ENCODE measurements at places on chromosomes 11 and 22. TPM values are rescaled to one million over a fixed set of nuclear protein-coding genes. Genes with fewer than 3 reads are reported as not detected.

Gene RIC3
- 36.6 TPM for total RNA-seq

Gene PDE2A
- 1.1 TPM for total RNA-seq

Gene OR8A1
- not detected for total RNA-seq

Gene HEPACAM
- not detected for total RNA-seq

Gene ALDH3B1
- 0.42 TPM for total RNA-seq

Gene CASP5
- total RNA-seq = not detected

Gene OR5A1
- not detected for total RNA-seq

Gene HBB
- total RNA-seq = 11.7 TPM

Gene PRR5L
- total RNA-seq = 31.3 TPM

Gene IL18
- 0.33 TPM for total RNA-seq

Gene KCNQ1OT1
- total RNA-seq = 0.30 TPM

Gene SHANK2
- not detected for total RNA-seq

Gene IGSF9B
- total RNA-seq = 89.2 TPM

Gene GAL3ST1
- total RNA-seq = 1.1 TPM

Gene RASD2
- total RNA-seq = not detected

Gene KRTAP5-8
- total RNA-seq = not detected

Gene ALG8
- total RNA-seq = 31.8 TPM

Gene GLYATL2
- total RNA-seq = not detected

GRCh38 chr11:45655012-45655283, 10.5 kb downstream of the CHST1 start:
- DNase-seq = no peak

GRCh38 chr11:495537-495931, 11.5 kb downstream of the RNH1 start:
- no peak for DNase-seq

- no peak for DNase-seq
Observed at GRCh38 chr11:40306938-40307548, 1152.4 kb downstream of the LRRC4C start.

DNA sequence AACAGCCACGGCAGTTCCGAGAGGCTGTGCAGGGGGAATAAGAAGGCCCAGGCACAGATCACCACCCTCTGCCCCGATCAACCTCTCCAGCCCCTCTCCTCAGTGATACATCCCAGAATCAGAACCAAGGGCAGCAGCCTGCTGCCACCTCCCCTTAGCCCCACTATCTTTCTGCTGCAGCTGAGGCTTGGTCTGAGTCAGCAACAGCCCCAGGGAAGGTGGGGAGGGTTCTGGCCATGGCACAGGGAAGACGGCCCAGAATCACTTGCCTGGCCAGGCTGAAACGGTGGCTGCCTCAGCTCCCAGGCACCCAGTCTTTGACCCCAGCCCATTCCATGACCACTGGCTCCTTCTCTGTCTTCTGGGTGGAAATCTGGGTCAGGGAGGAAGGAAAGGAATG, 2.3 kb downstream of the CHID1 start:
- no peak for DNase-seq

- no peak for DNase-seq
Observed at GRCh38 chr11:59243633-59244032, 30.9 kb upstream of the MPEG1 start.

- no peak for DNase-seq
Observed at GRCh38 chr11:200224-201003, 6.8 kb downstream of the BET1L start.

DNA sequence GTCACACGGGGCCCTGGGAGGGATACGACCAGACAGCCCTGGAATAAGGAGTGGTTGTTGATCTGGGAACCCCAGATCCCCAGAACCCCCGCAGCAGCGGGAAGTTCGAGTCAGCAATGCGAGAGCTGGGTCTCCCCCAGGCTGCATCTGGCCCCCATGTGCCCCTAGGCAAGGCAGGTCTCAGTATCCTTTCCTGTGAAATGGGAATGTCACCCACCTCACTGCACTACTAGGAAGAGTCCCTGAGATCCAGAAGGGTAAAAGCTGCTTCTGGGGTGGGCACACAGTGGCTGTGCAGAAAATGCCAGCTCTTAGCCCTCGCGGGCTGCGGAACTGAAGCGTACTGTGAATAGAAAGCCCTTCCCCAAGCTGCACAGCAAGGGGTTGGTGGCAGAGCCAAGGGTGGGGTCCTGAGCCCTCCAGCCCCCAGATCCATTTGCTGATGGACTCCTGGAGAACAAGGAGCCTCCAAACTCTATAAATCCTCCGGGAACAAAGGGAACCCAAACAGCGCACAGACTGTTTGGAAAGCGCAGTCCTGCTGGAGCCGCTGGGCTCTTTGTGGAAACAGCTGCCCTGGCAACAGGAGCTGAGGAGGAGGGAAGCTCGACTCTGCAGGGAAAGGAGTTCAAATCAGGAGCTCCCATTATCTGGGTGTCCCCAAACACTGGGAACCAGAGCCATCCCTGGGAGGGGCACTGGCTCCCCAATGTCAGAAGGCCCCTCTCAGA, 68.2 kb upstream of the SHISAL1 start:
- no peak for DNase-seq

GRCh38 chr22:23119494-23120414, 22.0 kb downstream of the RSPH14 start:
- DNase-seq = peak; percentile 31

DNA sequence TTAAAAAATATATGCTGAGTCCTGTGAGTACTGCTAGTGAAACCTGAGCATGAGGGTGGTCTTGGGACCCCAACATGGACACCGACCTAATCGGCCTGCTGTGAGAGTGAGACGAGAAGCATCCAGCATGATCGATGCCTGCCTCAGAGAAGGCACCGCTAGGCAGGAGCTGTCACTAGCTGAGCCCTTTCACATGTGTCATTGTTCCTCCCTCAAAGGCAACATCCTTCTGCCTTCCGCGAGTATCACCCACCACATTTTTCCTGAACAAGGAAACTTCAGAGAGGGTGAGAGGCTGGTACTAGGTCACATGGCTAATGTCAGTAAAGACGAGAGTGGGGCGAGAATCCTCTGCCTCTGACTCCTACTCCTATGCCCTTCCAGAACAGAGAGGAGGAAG, 35.6 kb downstream of the AP1B1 start:
- DNase-seq = no peak

GRCh38 chr11:18776324-18776723, 15.3 kb downstream of the PTPN5 start:
- no peak for DNase-seq

DNA sequence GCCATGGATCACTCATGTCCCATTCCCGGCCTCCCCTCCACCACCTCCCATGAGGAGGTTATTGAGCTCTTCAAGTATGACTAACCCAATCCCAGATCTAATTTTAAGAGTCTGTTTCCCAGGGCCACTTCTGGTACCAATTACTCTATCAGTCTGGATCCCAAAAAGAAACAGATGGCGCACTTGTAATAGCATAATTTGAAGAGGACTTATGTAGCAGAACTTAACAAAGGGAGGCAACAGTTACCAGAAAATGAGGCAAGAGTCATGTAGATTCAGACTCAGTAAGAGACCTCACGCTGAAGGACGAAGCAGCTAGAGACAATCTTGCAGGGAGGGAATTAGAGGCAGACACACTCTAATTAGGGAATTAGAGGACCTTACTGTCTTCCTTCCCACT, 46.9 kb downstream of the DDX6 start:
- no peak for DNase-seq

GRCh38 chr11:72123117-72123653, 10.7 kb upstream of the ANAPC15 start:
- DNase-seq = no peak

GRCh38 chr11:91219535-91219934, 996.7 kb upstream of the CHORDC1 start:
- DNase-seq = no peak

DNA sequence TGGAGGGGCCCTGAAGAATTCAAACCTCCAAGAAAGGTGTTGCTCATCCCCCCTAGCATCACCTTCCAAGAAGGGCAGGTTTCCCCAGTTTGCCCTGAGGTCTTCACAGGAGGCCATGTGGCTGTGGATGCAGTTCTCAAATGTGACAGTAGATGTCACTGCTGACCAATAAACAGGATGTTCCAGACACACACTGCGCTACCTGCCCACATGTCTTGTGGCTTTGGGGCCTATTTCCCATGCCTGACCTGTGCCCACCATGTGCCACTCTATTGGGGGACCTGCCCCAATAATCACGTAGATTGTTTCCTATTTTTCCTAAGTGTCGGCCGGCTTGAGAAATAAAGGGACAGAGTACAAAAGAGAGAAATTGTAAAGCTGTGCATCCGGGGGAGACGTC, 4.5 kb downstream of the GSTT2 start:
- no peak for DNase-seq

DNA sequence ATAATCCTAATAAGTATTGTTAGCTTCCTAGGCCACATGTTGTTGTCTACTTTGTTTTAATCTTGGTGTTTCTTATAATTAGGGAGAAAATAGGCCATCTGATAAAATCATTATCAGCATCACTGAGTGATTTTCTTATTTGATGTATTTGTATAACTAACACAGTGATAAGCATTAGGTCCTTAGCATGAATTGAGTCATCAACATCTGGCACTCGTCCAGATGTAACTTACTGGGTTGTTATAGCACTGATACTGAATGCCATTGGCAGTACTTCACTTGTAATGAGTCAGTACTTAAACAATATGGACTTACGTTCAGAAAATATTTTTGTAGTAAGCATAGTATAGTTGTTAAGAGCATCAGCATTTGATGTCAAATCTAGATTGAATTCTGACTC, 16.2 kb downstream of the API5 start:
- no peak for DNase-seq

DNA sequence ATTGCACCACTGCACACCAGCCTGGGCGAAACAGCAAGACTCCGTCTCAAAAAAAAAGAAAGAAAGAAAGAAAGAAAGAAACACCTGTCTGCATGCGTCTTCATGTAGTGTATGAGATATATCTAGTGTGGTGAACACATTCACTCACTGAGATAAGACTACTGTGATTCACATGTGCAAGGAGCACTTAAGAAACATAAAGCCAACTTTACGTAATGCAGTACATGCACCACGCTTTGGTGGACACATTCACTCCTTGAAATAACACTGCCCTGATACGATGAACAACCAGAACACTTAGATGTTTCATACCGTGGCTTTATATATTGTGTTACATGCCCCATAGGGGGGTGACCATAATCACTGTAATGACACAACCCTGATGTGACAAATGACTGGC, 96.0 kb downstream of the MICAL3 start:
- no peak for DNase-seq

DNA sequence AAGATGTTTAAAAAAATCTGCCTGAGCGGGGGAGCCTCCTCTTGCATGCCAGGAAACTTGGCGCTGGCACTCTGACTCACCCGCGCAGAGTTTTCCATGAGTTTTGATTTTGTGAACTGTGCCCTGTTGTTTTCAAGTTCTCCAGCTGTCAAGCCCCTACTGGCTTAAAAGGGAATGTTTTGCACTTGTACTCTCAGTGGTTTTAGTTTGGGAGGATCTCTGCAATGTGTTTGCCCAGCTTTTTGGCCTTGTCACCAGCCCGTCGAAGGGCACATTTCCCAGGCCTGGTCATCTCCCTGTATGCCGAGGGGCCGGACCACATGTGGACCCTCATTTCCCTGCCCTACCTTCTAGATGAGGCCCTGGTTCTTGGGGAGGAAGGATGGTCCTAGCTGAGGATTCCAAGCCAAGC, 12.2 kb downstream of the MRGPRF start:
- DNase-seq = no peak

DNA sequence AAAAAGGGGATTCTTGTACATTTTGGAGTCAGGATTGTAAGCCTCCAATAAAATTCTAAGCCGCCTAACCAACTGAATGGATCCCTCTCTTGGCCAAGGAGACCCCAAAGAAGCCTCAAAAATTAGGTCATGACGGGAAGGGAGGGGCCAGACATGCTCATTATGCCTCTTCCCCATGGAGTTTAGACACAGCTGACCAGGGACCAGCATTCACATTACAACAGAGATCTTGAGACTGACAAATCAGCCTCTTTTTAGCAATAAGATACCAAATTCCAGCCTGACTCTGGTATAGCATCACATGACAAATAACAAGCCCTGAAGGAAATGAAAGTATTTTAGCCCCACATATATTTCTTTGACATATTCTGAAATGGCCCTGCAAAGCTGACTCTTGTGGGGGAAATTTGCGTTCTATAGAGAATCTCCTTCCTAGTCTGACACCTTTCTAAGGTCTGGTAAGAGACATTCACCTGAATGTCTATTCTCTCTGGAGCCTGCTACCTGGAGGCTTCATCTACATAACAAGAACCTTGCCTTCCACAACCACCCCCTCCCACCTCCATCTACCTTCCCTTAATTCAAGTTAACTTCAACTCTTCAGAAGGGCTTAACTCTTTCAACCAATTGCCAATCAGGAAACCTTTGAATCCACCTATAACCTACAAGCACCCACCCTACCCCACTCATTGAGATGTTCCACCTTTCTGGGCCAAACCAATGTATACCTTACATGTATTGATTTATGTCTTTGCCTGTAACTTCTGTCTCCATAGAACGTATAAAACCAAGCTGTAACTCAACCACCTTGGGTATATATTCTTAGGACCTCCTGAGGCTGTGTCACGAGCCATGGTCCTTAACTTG, 10.3 kb downstream of the GAL start:
- no peak for DNase-seq

All from T-cell (primary cell).